ENCODE measurements at places on chromosomes 11 and 22.

GRCh38 chr22:24584166-24584790, 8.6 kb downstream of the LRRC75B start:
- no peak for DNase-seq

DNA sequence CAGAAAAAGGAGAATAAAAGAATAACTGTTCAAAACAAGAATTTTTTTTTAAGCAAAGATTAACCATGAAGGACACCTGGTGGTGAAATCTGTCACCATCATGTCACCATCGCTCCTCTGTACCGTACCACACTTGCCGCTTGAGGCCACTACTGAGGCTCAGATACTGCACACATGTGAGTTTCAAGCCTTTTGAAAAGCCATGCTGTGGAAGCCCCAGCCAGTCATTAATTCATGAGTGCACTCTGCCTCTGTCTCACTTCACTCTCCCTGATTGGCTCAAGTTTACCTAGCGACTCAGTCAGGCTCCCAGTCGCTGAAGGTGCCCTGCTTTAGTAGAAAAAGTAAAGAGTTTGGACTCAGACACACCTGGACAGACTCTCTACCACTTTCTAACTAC, 6.6 kb upstream of the MS4A12 start:
- DNase-seq, result no peak

GRCh38 chr11:95912902-95913560, 10.9 kb downstream of the MTMR2 start:
- no peak for DNase-seq

DNA sequence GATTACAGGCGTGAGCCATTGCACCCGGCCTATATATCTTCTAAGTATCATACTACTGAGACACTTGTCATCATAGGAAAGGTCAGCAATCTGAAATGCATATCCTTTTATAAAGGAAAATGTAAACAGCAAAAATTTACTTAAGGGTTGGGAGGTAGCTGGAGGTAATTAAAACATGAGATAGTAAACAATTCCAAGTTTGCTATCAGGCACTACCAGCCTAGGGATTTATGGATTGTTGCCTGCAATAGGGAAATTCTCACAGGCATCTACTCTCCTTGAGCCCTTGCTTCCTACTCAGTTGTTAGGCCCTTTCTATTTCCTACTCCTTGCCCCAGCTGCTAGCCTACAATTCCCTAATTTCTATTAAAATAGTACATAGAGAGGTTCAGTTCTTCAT, 16.1 kb downstream of the PGR start:
- DNase-seq, result no peak

DNA sequence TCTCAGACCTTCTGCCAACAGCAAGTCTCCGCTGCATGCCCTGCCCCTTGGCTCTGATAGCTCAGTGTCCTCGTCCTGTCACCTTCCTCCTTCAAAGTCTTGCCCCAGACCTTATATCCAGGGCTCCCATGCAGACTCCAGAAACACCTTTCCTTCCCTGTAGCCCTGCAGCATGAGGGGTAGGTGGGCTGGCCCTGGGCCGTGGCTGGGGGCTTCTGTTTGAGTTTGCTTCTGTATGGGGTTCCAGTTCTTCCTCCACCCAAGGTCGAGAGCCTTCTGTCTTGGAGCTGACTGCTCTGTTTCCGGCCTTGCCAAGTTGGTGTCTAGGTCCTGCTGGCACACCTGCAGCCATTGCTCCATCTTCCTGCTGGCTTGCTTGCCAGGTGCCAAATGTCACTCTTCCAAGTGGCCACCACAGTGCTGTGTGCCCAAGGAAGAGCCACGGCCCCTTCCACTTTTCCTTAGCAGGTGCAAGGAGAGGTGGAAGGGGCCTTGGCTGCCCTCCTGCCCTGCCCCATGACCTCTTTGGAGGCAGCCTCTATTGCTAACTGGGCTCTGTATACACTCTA, 74.8 kb upstream of the NECTIN1 start:
- no peak for DNase-seq

- DNase-seq, result no peak
Measured at GRCh38 chr22:43944670-43945430, 10.4 kb upstream of the SAMM50 start.

DNA sequence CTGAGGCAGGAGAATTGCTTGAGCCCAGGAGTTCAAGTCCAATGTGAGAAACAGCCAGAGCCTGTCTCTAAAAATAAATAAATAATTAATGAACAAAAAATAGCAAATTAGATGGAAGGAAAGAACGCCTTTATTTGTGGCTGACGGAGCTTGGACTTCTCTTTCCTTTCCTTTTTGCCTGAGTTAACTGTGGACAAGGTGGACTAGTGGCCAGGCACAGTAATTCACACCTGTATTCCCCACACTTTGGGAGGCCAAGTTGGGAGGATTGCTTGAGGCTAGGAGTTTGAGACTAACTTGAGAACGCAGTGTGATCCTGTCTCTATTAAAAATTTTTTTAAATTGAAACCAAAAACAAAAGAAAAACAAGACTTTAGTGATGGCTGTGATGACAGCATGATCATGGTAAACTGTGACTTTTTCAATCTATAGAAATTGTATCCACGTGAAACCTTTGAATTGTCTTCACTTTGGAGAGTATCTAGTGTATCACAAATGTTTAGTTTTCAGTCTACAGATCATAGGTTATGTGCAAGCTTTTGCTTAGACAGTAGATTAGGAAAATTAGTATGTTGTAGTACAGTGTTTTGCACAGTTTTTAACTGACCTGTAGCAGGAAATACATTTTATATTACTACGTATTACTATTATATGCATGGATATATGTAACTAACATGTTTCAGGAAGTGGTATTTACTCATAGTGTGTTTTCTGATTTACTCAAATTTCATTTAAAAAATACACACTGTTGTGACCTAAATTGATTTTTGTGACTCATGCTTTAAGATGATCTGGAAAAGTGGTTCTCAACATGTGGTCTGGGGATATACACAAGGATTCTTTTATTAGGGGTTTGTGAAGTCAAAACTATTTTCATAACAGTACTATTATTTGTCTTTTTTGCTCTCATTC, 42.1 kb downstream of the KDM2A start:
- DNase-seq, result no peak

- DNase-seq, result no peak
Measured at GRCh38 chr11:113278925-113279324, 35.5 kb upstream of the TTC12 start.

DNA sequence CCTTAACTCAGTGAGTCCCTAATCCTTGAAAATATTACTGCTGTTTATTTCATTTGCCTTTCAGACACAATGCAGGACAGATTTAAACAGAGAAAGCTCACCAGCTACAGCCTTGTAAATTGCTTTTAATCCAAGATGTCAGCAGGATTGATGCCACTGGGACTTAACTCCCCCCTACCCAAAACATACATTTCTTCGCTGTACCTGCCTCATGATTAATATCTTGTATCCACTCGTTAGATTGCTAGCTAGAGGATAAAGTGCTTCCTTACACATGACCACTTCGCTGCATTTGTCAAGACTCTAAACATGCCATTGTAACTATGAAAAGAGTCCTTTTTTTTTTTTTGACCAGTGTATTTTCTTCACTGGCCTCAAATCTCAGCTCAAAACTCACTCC, 182.7 kb upstream of the MTMR2 start:
- no peak for DNase-seq

- peak; percentile 24 for DNase-seq
Measured at GRCh38 chr22:45502215-45503049, at the start of gene FBLN1. Gene FBLN1 (plus strand): TSS chr22:45502883. CDS start chr22:45502986, 103 bp downstream.

- no peak for DNase-seq
Measured at GRCh38 chr11:8721609-8722500, 39.3 kb downstream of the RPL27A start.

- DNase-seq, result no peak
Measured at GRCh38 chr11:5611627-5612026, 13.2 kb upstream of the TRIM34 start.

- DNase-seq, result peak; percentile 40
Measured at GRCh38 chr11:121318848-121319834, 26.6 kb downstream of the SC5D start.

DNA sequence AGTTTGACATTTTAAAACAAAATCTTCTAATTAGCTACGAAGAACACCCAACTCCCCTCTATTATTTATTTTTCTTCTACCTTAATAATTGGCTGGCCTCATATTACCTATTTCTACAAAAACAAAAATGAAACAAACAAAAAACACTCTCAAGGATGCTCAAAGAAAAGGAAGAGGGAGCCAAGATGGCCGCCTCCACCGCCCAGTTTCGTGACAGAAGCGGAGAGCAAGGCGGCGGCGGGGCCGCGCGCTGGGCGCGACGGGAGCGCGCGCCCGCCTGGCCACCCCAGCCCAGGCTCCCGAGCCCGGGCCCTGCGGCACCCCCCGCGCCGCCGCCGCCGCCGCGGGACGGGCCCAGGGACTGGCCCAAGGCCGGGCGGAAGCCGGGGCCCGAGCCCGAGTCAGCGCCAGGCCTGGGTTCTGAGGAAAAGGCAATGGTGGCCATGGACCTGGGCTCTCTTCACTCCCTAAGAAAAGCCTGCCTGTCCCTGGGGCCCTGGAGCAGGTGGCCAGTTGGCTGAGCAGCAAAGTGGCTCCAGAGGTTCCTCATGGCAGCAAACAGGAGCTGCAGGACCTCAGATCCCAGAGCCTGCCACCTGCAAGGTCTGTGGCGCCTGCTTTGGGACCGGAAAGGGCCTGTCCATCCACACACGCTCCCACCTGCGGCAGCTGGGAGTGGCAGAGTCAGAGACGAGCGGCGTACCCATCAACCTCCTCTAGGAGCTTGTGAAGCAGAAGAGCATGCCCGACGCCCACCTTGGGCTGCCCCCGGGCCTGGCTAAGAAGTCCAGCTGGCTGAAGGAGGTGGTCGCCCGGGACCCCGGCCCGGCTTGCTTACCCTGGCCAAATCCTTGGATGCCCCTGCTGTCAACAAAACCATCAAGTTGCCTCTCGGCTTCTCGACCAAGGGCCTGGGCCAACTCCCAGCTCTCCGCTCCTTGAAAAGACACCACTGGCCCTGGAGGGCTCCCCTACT, 543.2 kb upstream of the CCDC179 start:
- DNase-seq, result no peak

- no peak for DNase-seq
Measured at GRCh38 chr11:12005476-12005875, 3.0 kb downstream of the DKK3 start.
